ENCODE measurements at places on chromosomes 6 and 20. TPM values are rescaled to one million over a fixed set of nuclear protein-coding genes. Genes with fewer than 3 reads are reported as not detected.

GHRH gene
- not detected for polyA plus RNA-seq

MLIP gene
- 0.70 TPM for polyA plus RNA-seq

CEP162 gene
- polyA plus RNA-seq = 23.3 TPM

MOCS3 gene
- 5.2 TPM for polyA plus RNA-seq

LAMA4 gene
- 93.6 TPM for polyA plus RNA-seq

ADGRF5 gene
- 29.2 TPM for polyA plus RNA-seq

BPIFB4 gene
- polyA plus RNA-seq = not detected
